Type B pancreatic cell (in vitro differentiated cells): ENCODE measurements at places on chromosomes 5 and 9. TPM values are rescaled to one million over a fixed set of nuclear protein-coding genes. Genes with fewer than 3 reads are reported as not detected.

- no peak for DNase-seq
Measured at GRCh38 chr9:77975806-77976205, 55.8 kb downstream of the GNAQ start.

GRCh38 chr5:133969654-133970324 is 1.4 kb upstream of the C5orf15 start:
- DNase-seq: no peak

GRCh38 chr5:75614176-75614575 is 2.9 kb downstream of the ANKDD1B start:
- no peak for DNase-seq

ZNF608 gene
- 37.4 and 63.0 TPM in 2 replicates for total RNA-seq

DNA sequence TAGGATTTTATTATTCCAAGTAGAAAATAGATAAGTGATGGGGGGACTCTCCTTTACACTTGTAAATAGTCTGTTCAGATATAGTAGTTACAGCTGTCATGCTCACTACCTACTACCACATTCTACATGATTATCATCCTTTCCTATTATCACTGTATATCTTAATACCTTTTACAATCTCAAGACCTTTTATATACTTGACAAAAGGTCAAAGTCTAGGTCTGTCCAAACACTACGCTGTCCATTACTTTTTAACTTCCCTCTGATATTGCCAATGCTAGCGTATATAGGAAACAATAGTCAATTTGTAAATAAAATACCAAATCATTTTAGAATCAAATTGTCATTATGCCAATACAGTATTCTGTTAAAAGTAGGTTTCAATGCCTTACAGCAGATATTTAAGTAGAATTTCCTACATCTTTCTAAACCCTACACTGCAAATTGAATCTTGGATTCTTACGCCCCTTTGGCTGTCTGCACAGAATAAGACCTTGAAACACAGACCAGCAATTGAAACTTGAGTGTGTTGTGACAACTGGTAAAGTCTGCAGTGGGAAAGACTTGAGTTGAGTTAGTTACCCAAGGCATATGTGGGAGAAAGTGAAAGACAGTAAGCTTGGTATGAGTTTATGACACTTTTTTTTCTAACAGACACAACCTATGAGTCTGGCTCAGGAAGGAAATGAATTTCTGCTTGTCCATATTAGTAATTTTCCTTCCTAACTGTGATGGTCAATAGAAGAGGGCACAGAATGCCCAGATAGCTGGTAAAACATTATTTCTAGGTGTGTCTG is 827.6 kb upstream of the ACO1 start:
- no peak for DNase-seq

DNA sequence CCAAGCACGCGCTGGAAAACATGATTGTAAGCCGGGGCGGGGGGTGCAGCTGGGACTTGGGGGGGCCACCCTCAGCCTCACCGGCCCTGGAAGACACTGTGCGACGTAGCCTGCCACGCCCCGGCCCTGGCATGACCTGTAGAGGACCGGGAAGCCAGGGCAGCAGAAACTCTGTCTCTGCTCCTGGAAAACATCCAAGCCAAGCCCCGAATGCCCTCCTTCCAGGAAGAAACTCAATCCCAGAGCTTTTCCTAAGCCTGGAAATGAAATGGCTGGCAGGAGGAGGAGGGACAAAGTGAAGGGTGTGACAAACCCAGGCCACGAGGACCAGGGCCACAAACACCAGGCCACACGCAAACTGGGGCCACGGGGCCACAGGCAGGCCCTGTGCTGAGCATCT is 55.4 kb downstream of the KCNT1 start:
- DNase-seq: no peak

GRCh38 chr5:98638701-98639100 is 134.8 kb upstream of the RGMB start:
- DNase-seq: no peak

GRCh38 chr9:109506097-109506712 is 8.1 kb upstream of the PTPN3 start:
- no peak for DNase-seq

DNA sequence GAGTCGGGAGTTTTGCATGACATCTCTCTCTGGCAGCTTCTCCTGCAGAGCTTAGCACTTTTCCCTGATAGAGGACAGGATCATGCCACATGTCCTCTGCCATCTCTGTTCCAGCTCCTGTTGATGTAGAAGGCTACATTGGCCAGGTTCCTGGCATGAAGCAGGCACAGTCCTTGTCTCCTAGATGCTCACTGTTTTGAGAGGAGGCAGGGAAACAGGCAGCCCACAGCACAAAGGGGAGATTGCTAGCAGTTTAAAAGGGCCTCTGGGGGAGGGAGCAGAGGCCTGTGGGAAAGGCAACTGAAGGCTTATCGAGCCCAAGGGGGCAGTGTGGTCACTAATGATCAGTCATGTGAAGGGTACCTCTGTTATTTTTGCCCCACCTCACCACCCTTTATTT is 10.7 kb downstream of the ARHGAP26 start:
- DNase-seq: no peak

- DNase-seq: no peak
Measured at GRCh38 chr5:37714756-37715155, 125.1 kb downstream of the GDNF start.

GRCh38 chr5:173392172-173392571 is 64.0 kb upstream of the STC2 start:
- no peak for DNase-seq

GRCh38 chr5:105882956-105883481 is 1787.7 kb downstream of the EFNA5 start:
- no peak for DNase-seq
